ENCODE measurements at places on chromosomes 1 and 21. TPM values are rescaled to one million over a fixed set of nuclear protein-coding genes. Genes with fewer than 3 reads are reported as not detected.

DNA sequence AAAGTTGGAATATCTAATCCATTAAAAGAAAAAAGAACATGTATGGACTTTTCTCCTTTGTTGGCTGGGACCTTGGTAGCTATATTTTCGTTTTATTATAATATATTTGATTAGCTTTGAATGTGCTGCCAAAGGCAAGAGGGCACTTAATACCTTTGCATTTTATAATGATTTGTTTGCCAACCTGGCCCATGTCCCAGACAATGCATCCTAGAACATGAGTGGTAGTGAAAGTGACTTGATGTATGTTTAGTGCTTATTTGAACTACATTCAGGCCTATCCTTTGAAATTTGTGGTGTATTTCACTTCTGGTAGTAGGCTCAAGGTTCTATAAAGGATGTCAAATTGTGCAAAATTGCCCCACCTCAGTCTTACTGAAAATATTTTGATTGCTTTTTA is 25.9 kb downstream of the CACHD1 start:
- DNase-seq: no peak
- no peaks in the 10 kb centered on the region for H3K27me3 ChIP-seq
- H3K36me3 ChIP-seq: no peaks in the 10 kb centered on the region

GRCh38 chr1:43597721-43598120 is 52.2 kb upstream of the KDM4A start:
- H3K27me3 ChIP-seq: no peaks in the 10 kb centered on the region
- no peak overlapping the region for H3K4me3 ChIP-seq
- no peaks in the 10 kb centered on the region for H3K4me1 ChIP-seq
- no peak overlapping the region for H3K27ac ChIP-seq
- peaks cover 7% of the 10 kb centered on the region for H3K36me3 ChIP-seq

The SERTAD4 gene
- 7.8 TPM for total RNA-seq

- no peak overlapping the region for H3K4me3 ChIP-seq
- peaks cover 9% of the 10 kb centered on the region for H3K4me1 ChIP-seq
- no peak for DNase-seq
Observed at GRCh38 chr1:94180650-94181049, 56.7 kb downstream of the ARHGAP29 start.

DNA sequence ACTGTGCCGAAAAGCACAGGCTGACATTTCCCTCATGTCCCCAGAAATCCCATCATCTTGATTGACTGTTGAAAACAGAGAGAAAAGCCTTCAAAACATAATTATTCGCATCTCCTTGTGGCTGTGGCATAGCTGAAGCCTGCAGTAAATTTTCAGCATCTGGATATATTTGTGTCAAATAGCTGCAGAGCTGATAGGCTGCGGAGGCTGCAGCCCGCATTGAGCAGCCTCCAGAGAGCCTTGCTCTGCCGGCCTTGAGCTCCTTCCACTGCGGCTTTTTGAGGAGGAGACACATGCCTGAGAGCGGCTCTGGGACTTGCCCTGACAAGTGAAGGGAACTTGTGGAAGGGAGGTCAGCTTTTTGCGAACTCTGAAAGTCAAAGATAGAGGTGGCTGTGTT is 144.7 kb downstream of the RYR2 start:
- no peaks in the 10 kb centered on the region for H3K4me1 ChIP-seq
- no peak overlapping the region for H3K27ac ChIP-seq
- H3K4me3 ChIP-seq: no peak overlapping the region
- no peaks in the 10 kb centered on the region for H3K27me3 ChIP-seq

DNA sequence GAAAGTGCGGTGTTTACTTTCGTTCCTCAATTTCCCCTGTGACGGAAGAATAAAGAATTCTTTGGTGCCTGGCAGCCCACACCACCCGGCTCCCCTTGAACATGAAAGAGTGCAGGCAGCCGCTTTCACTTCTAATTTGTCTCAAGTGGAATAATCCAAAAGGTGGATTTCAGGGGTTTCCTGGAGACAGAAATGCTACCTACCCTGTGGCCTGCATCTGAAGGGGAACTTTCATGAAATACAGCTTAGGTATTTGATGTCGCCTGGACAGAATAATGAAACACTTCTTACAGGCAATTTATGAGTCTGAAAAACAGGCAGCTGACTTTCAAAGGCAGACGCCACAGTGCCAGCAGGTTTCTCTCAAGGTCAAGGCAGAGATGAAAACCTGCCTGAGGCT is 169.5 kb upstream of the USP24 start:
- no peak for DNase-seq
- no peaks in the 10 kb centered on the region for H3K27me3 ChIP-seq
- peaks cover 8% of the 10 kb centered on the region for H3K4me1 ChIP-seq
- H3K4me3 ChIP-seq: no peak overlapping the region

The FCER1A gene
- total RNA-seq: not detected

DNA sequence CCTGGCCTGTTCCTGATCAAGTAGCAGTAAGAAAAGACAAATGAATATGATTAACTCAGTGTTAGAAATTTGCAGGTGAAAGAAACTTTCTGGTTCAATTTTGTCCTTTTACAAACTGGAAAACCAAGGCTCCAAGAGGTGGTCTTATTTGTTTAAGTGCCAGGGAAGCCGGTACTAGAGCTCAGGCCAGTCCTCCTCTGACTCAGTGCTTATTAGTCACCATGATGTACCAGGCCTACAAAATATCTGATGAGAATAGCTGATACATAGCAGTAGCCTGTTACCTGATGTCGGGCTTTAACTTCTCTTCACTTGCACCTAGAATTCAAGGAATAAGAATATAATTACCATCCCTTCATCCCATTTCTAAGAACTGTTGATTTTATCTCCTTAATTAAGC is 394.8 kb downstream of the LMX1A start:
- no peaks in the 10 kb centered on the region for H3K27me3 ChIP-seq
- no peak overlapping the region for H3K4me3 ChIP-seq
- no peak overlapping the region for H3K27ac ChIP-seq
- H3K36me3 ChIP-seq: no peaks in the 10 kb centered on the region
- no peak for DNase-seq

DNA sequence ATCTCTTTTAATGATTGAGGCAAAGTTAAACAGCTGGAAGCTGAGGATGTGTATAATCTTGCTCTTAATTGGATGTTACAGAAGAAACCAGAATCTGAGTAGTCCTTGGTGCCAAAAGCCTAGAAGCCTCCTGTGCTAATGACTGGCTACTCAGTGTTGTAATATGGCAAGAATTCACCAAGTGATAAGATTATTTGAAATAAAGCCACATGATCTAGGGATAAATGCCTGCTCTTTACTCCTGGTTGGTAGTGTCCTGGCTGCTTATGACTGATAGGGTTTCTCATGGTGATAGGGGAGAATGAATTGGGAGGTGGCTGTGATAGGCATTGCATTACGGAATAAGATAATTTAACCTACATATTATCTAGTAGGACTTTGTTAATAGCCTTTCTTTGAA is 13.6 kb upstream of the MAB21L3 start:
- no peak overlapping the region for H3K27ac ChIP-seq
- H3K36me3 ChIP-seq: no peaks in the 10 kb centered on the region
- no peaks in the 10 kb centered on the region for H3K27me3 ChIP-seq
- no peak for DNase-seq
- no peak overlapping the region for H3K4me3 ChIP-seq
- no peaks in the 10 kb centered on the region for H3K4me1 ChIP-seq

GRCh38 chr1:182495002-182495401 is 45.1 kb downstream of the RGSL1 start:
- no peaks in the 10 kb centered on the region for H3K4me1 ChIP-seq
- H3K4me3 ChIP-seq: no peak overlapping the region
- H3K27ac ChIP-seq: no peak overlapping the region
- H3K27me3 ChIP-seq: no peaks in the 10 kb centered on the region

DNA sequence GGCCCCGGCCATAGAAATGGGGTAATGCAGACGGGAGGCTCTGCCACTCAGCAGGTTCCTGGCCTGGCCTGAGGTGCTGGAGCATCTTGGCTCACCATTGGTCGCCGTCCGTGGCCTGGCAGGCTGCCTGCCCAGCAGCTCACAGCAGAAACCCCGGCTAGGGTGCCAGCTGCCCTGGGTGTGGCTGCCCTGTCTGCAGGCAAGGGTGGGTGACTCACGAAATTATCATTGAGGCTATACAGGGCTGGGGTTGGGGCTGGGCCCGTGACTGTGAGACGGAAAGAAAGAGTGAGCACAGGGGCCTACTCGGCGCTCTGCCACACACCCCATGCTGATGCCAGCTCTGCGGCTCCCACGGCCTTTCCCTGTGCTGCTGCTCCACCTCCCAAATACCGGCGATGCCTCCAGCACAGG is 8.0 kb upstream of the PKP1 start:
- no peaks in the 10 kb centered on the region for H3K36me3 ChIP-seq
- no peaks in the 10 kb centered on the region for H3K4me1 ChIP-seq
- H3K27me3 ChIP-seq: no peaks in the 10 kb centered on the region
- H3K27ac ChIP-seq: peak overlapping the region; percentile 62
- no peak overlapping the region for H3K4me3 ChIP-seq

GRCh38 chr1:26697431-26697977 is 1.7 kb downstream of the ARID1A start:
- H3K4me3 ChIP-seq: peak overlapping the region; percentile 86
- H3K27me3 ChIP-seq: no peaks in the 10 kb centered on the region
- peak overlapping the region; percentile 99 for H3K27ac ChIP-seq
- no peak for DNase-seq

DNA sequence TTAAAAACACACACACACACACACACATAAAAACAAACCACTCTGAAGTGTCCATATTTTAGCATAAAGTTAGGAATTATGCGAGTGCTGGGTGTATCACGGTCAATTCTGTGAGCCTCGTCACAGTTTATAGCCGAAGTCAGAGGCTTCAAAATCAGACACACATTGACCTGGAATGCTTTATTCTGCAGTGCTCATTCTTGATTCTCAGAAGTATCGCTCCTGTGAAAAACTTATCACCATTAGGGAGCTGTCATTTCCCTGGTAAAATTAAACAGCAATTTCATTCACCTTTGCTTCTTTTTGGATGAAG is 8.7 kb upstream of the IRF2BP2 start:
- H3K36me3 ChIP-seq: no peaks in the 10 kb centered on the region
- no peak overlapping the region for H3K4me3 ChIP-seq
- DNase-seq: no peak
- no peak overlapping the region for H3K27ac ChIP-seq
- no peaks in the 10 kb centered on the region for H3K27me3 ChIP-seq

The KCND3 gene
- total RNA-seq: 8.0 TPM
